Kidney (tissue), 22 donors: ENCODE measurements at places on chromosomes 7 and 10. TPM values are rescaled to one million over a fixed set of nuclear protein-coding genes. Genes with fewer than 3 reads are reported as not detected.
A peak's percentile ranks its signal among the peaks of the same experiment; 100 is the strongest.

The FXYD4 gene
- polyA plus RNA-seq, result 392 TPM

The SLC16A12 gene
- polyA plus RNA-seq, result 19.0 TPM

The TBL2 gene
- 18.8 TPM for polyA plus RNA-seq

- DNase-seq, result no peak
Observed at GRCh38 chr7:24732646-24733413, 24.4 kb downstream of the GSDME start.

- no peak for DNase-seq
Observed at GRCh38 chr10:48996329-48996728, 56.7 kb upstream of the LRRC18 start.

- peak; percentile 56 for DNase-seq
Observed at GRCh38 chr7:24981171-24981951, 1.4 kb upstream of the OSBPL3 start.

GRCh38 chr7:29866490-29866930 lies 60.2 kb downstream of the WIPF3 start:
- no peak for DNase-seq

DNA sequence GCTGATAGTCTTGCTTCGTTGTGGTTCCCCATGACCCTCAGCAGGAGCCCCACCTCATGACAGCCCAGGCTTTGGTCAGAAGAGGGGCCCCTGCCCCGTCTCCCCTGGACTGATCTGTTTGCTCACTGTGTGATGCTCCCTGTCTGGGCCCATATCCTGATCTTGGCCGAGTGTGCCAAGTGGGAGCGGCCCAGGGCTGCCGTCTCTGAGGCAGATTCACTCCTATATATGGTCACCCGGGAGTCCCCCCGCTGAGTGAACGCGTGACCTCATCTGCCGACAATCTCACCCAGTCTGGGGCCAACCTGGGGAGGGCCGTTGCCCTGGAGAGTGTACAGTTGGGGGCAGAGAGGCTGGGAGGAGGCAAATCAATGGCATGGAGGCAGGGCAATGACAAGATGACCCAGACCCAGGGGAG lies 34.5 kb downstream of the PPIF start:
- peak; percentile 55 for DNase-seq

GRCh38 chr10:22570234-22570633 lies 144.1 kb downstream of the PIP4K2A start:
- no peak for DNase-seq
